ENCODE measurements at places on chromosomes 3 and 15.
A peak's percentile ranks its signal among the peaks of the same experiment; 100 is the strongest.

DNA sequence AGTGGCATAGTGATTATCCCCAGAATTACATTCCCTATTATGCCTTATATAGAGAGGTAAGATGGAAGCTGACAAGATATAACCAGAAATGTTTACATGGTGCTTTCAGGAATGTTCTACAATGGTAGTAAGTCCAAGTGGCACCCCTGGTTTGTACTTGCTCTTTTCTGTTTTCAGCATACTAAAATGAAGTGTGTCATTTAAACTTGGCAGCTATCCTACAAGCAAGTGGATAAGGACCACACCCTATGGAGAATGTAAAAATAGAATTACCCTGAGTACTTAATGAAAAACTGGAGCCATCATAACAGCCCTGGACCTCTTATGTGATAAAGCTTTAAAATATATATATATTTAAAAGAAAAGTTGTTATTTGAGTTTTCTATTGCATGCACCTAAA is 1012.7 kb upstream of the CADM2 start:
- no peaks in the 10 kb centered on the region for H3K27me3 ChIP-seq
- no peaks in the 10 kb centered on the region for H3K4me1 ChIP-seq
- no peak overlapping the region for H3K4me3 ChIP-seq
- H3K27ac ChIP-seq = no peak overlapping the region
- H3K36me3 ChIP-seq = no peaks in the 10 kb centered on the region
- no peak for DNase-seq

GRCh38 chr15:57500979-57501576 is 90.6 kb upstream of the MYZAP start:
- no peaks in the 10 kb centered on the region for H3K36me3 ChIP-seq
- H3K4me3 ChIP-seq = no peak overlapping the region
- DNase-seq = no peak
- H3K4me1 ChIP-seq = peaks cover 41% of the 10 kb centered on the region
- H3K27ac ChIP-seq = peak overlapping the region; percentile 47
- no peaks in the 10 kb centered on the region for H3K27me3 ChIP-seq

DNA sequence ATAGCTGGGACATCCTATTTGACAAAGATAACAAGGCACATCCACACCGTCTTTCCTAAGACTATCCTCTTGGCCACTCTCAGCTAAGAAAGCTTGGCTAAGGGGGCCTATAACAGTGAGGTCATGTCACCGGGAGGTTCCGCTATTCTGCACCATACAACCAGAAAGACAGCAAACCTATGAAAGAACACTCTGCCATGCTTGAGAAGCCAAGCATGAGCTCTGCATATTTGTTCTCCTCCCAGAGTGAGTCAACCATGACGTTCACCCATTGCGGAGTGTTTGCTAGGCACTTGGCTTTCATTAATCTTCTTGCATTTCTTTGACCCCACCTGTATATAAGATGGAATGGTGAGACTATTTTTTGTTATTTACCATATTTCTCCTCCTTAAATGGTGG is 141.2 kb downstream of the GMNC start:
- H3K27me3 ChIP-seq = no peaks in the 10 kb centered on the region
- H3K4me1 ChIP-seq = no peaks in the 10 kb centered on the region
- DNase-seq = no peak
- no peak overlapping the region for H3K27ac ChIP-seq
- no peak overlapping the region for H3K4me3 ChIP-seq

DNA sequence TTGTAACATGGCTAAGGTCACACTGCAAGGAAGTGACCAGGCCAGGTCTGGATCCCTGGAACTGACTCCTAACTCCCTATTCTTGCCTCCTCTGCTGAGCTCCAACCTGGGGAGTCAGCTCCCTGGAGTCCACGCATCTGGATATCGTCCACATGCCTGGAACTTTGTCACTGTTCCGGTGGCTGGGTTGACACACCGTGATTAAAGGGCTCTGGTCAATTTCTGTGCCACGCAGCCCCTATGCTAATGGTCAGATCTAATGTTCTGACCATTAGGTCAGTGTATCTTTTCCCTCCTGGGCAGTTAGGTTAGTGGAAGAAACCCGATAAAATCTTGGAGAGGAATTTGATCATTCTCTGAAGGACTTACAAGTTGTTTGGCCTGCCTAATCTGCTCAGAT is 1.6 kb upstream of the TPM1 start:
- peak overlapping the region; percentile 70 for H3K4me3 ChIP-seq
- H3K36me3 ChIP-seq = no peaks in the 10 kb centered on the region
- peaks cover 17% of the 10 kb centered on the region for H3K4me1 ChIP-seq
- no peaks in the 10 kb centered on the region for H3K27me3 ChIP-seq
- no peak for DNase-seq

Measured in vagina (tissue), 2 donors.